ENCODE measurements at places on chromosomes 12 and 14. TPM values are rescaled to one million over a fixed set of nuclear protein-coding genes. Genes with fewer than 3 reads are reported as not detected.

Gene DAO
- not detected for total RNA-seq

Gene KLHL28
- 16.7 TPM for total RNA-seq

Gene LUM
- total RNA-seq, result 2.2 TPM

Gene COX8C
- total RNA-seq, result not detected

Gene PSMD9
- 62.9 TPM for total RNA-seq

Gene CCDC175
- total RNA-seq, result not detected

Gene TTC6
- total RNA-seq, result not detected

Gene PPFIA2
- 1.00 TPM for total RNA-seq

Gene KCNC2
- total RNA-seq, result not detected

Gene AICDA
- not detected for total RNA-seq

Gene PRIM1
- total RNA-seq, result 27.6 TPM

Gene GLT1D1
- under 0.01 TPM for total RNA-seq

Gene CCDC63
- not detected for total RNA-seq

Gene HOXC12
- not detected for total RNA-seq

Gene CLEC12A
- not detected for total RNA-seq

Gene HNRNPA1
- 220 TPM for total RNA-seq

Gene KLHL33
- total RNA-seq, result 0.34 TPM
